Right ventricle myocardium superior (tissue), 1 donor: ENCODE measurements at places on chromosomes 5 and 9. TPM values are rescaled to one million over a fixed set of nuclear protein-coding genes. Genes with fewer than 3 reads are reported as not detected.

DNA sequence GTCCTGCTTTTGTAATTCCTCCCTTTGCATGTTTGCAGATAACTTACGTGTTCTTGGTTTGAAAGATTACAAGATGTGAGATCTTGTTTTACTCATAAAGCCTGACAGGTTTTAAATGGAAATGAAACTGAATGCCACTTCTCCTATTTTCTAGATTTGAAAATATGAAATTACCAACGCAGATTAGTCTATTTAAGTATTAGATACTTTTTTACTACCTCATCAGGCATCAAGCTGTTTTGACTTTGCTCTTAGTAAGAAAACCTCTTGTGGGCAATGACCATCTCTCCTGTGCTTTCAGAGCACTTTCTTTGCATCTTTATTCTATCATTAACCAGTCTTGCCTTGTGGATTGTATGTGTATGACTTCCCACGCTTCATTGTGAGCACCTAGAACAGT is 3.5 kb downstream of the DMXL1 start:
- DNase-seq, result no peak

GRCh38 chr9:38059233-38059936 is 9.6 kb downstream of the SHB start:
- no peak for DNase-seq

The CCDC192 gene
- not detected for total RNA-seq

The FANCC gene
- total RNA-seq, result 4.6 TPM

DNA sequence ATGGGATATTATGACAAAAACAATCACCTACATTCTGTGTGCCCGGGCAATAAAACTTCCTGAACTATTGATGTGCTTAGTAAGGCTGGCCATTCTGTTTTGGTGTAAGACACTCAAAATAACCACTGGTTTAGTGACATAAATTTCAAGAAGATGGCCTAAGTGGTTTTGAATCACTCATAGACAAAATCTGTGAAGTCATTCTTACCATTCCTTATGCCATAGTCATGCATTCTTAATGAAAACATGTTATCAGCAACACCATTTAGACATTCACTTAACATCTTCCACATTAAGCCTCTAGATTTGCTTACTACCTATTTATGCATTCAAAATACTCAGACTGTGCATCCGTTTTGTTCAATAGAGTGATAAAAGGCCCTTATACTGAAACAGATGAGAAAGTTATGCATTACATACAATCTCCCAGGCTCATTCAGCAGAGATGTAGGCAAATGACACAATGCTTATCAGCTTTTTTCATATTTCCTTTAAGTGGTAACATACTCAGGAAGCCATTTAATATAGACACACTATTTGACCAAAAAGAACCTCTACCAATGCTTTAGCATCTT is 848.8 kb upstream of the DMAC1 start:
- no peak for DNase-seq

The RECK gene
- 4.6 TPM for total RNA-seq

DNA sequence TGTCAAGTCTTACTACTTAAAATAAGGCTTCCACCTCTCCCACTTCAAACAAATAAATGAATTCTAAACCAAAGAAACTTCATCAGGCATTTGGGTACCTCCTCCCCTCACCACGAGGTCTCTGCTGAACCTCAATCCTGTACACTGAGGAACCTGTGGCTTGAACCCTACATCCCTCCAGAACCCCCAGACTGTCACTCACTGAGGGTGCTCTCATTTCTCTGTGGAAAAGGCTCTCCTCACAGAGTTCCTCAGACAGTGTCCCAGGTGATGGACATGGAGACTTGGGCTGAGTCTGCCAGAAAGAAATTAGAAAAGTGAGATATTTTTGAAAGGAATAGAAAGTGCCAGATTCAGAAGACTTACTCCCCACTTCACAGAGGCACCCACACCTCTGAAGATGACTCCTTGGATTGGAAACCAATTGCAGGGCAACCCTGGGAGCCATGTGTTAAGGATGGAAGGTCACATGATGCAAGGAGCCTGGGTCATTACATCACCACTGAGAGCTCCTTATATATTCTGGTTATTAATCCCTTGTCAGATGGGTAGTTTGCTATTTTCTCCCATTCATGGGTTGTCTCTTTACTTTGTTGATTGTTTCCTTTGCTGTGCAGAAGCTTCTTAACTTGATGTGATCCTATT is 19.8 kb downstream of the MLANA start:
- no peak for DNase-seq

The DIPK1B gene
- total RNA-seq, result 15.1 TPM

- DNase-seq, result no peak
These were observed 3.0 kb upstream of the ANKRD34B start for GRCh38 chr5:80573062-80573461.

- no peak for DNase-seq
These were observed 41.1 kb downstream of the NDUFS4 start for GRCh38 chr5:53601570-53601969.

DNA sequence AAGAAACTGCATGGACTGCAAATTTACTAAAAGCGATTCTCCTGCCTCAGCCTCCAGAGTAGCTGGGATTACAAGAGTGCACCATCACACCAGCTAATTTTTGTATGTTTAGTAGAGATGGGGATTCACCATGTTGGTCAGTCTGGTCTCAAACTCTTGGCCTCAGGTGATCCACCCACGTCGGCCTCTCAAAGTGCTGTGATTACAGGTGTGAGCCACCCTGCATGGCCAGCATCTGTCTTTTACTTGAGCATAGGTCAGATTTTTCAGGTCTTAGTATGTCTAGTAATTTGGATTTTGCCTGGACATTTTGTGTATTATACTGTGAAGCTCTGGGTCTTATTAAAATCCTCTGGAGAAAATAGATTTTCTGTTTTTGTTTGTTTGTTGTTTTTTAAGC is 277.8 kb upstream of the VLDLR start:
- no peak for DNase-seq

DNA sequence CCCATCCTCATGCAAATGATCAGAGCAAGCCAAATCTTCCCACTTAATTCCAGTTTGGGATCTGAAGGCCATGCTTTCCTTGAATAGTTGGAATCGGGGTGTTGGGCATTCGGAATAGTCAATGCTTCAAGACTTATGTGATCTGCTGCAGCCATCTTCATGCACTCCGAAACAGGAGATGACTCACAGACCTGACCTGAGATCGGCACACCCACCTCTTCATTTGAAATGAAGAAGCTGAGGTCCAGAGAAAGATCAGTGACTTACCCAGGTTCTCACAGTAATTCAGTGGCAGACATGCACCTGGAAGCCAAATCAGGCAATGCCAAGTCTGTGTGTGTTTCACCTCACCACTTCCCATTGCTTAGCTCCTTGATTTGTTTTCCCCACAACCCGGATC is 33.0 kb downstream of the FOXD1 start:
- no peak for DNase-seq

GRCh38 chr5:170132976-170133448 is 27.3 kb downstream of the FOXI1 start:
- no peak for DNase-seq

GRCh38 chr5:166726406-166726805 is 1565.0 kb upstream of the WWC1 start:
- DNase-seq, result no peak

GRCh38 chr5:67204821-67205220 is 8.2 kb upstream of the CD180 start:
- no peak for DNase-seq

- DNase-seq, result no peak
These were observed 34.0 kb downstream of the TNFSF8 start for GRCh38 chr9:114896344-114896743.

GRCh38 chr5:62661126-62661525 is 82.5 kb downstream of the LRRC70 start:
- DNase-seq, result no peak

- DNase-seq, result no peak
These were observed 191.5 kb downstream of the ROR2 start for GRCh38 chr9:91758491-91758981.

The FOXD1 gene
- total RNA-seq, result not detected

The CA9 gene
- total RNA-seq, result not detected

DNA sequence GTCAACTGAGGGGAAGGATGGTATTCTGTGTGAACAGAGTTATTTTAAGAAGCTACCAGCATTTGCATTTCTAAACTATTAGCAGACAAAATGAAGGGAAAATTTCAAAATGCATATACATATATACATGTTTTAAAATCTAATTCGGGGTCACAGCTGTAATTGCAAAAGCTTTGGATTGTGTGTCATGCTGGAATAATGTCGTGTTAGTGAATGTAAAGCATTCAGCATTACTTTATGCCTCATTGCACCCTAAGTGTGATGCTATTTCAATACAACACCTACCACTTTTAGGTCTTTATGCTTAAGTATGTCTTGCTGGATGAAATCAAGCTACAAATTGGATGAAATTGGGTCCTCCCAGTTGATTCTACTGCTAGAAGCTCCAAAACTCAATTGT is 687.6 kb upstream of the MEF2C start:
- no peak for DNase-seq

- DNase-seq, result no peak
These were observed 882.0 kb upstream of the EDIL3 start for GRCh38 chr5:85266692-85267091.

DNA sequence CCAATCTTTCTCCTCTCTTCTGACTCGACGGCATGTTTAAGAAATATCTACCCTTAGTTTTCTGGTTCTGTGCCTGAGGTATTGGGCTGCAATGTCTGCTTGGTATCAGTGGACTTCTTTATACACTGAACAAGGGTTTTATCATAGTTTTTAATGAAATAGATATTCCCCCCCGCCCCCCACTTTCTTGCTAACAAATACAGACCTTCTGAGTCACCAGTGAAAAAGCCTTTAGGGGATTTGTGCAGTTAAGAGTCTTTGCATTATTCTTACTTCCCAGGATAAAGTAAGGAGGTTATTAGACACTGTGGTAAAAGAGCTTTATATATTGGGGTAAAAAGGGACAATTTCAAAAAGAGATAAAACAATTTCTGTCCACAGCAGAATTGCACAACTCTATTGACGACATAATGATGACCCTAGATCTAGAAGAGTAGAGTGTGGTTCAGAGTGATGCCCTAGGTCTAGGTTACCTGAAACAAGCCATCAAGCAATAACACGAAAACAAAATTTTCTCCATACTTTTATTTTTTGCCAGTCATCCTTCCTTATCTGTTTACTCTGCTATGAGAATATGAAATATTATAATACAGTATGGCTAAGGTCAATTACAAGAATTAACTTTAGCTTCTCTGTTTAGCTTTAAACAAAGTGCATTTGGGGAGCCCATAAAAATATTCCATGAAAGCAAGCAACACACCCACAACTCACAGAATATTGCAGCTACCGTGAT is 110.7 kb downstream of the PLK2 start:
- no peak for DNase-seq

The FREM1 gene
- 2.0 TPM for total RNA-seq

The TSLP gene
- 4.5 TPM for total RNA-seq

The ORM2 gene
- total RNA-seq, result not detected

DNA sequence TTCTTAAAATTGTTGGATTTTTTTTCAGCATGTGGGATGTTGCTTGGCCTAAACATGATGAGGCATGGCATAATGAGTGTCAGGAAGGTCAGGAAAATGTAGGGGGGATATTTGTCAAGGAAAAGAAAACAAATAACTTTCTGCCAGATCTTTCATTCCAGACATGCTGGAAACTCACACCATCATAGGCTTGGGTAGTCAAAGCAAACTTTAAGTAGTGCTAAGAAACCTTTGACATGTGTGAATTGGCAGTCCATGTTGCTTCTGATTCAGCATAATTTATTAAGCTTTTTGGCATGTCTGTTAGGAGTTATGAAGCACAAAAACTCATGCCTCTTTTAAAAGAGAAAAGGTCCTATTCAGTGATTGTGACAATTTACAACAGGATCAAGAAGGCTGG is 61.3 kb upstream of the MTAP start:
- no peak for DNase-seq

The ALG2 gene
- 14.4 TPM for total RNA-seq

DNA sequence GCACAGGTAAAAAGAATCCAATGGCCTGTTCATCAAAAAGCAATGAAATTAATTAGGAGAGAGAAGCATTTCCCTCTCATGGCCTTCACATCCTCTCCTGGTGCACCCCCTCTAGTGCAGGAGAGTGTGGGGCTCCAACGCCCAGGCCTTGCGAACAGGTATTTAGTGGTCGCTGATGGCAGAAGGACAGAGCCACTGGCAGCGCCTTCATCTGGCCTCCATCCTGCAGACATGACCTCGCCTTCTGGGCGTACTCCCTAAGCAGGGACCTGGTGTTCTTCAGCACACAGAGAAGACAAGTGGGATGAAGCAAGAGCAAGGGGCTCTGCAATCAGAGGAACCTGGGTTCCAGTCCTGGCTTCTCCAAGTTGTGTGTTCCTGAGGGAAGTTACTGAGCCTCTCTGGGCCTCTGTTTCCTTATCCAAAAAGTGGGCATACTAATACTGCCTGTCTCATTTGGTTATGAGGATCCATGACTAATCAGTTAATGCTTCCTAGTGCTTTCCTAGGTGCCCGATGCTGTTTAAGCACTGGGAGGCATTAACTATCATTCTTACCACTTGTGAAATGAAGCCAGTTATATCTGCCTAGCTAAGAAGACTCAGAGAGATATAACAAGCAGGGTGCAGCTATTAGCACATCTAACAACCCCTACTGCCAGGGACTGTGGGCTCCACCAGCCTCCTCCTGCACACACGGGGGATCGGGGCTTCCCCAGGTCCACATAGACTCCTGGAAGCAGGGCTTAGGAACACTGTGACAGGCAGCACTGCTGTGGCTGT is 77.3 kb downstream of the SEMA4D start:
- DNase-seq, result no peak

The NUP214 gene
- total RNA-seq, result 22.4 TPM

DNA sequence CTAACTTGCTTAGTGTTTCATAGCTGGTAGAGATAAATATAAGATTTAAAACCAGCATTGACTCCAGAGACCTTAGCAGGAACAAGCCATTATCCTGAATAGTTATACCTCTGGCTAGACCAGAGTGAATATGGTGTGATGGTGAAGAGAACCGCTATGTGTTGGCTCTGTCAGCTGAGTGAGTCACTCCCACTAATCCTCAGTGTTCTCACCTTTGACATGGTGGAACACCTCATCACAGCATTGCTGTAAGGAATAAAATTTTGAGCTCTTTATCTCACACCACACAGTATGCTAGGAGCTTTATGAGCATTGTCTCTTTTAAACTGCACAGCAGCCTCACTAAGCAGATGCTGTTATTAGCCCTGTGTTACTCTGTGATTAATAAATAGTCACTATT is 90.7 kb upstream of the DHFR start:
- no peak for DNase-seq

- no peak for DNase-seq
These were observed 42.7 kb upstream of the NCS1 start for GRCh38 chr9:130129432-130130061.

- DNase-seq, result no peak
These were observed 4.6 kb downstream of the ARAP3 start for GRCh38 chr5:141677415-141677814.

DNA sequence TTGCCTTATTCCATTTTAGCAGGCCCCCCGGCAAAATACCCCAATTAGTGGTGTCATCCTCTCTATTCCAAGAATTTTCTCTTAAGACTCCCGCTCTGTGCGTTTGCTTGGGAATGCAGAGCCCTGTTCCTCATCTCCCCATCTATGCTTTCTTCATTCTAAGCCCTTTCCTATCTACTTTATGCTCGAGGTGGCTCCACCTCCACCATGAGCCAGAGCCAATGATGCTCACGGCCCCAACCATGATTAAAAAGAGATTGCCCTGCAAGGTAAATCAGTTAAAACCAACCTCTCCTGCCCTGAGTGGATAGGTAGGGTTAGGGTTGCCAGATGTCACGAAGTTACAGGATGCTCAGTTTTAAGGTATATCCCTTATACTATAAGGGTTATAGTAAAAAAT is 677 bp upstream of the TXNDC15 start:
- no peak for DNase-seq
